ENCODE measurements at places on chromosomes 13 and 19.

DNA sequence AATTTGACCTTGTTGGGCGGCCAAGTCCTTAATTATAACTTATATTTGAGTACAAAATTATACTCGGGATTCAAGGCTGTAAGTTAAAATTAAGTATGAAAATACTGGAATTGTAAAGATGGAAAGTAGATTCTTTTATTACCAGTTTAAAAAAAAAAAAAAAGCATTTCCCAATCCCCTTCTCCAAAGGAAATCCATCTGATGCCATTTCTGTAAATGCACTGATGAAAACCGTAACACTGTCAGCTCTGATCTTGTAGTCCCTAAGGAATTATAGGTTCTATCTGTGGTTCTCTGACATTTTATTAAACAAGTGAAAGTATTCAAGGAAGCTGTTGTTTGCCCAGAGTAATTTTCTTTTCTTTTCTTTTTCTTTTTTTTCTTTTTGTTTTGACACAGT is 41.6 kb upstream of the HNRNPA1L2 start:
- DNase-seq = no peak

- no peak for DNase-seq
These were observed 16.6 kb upstream of the GATAD2A start for GRCh38 chr19:19388568-19389555.

DNA sequence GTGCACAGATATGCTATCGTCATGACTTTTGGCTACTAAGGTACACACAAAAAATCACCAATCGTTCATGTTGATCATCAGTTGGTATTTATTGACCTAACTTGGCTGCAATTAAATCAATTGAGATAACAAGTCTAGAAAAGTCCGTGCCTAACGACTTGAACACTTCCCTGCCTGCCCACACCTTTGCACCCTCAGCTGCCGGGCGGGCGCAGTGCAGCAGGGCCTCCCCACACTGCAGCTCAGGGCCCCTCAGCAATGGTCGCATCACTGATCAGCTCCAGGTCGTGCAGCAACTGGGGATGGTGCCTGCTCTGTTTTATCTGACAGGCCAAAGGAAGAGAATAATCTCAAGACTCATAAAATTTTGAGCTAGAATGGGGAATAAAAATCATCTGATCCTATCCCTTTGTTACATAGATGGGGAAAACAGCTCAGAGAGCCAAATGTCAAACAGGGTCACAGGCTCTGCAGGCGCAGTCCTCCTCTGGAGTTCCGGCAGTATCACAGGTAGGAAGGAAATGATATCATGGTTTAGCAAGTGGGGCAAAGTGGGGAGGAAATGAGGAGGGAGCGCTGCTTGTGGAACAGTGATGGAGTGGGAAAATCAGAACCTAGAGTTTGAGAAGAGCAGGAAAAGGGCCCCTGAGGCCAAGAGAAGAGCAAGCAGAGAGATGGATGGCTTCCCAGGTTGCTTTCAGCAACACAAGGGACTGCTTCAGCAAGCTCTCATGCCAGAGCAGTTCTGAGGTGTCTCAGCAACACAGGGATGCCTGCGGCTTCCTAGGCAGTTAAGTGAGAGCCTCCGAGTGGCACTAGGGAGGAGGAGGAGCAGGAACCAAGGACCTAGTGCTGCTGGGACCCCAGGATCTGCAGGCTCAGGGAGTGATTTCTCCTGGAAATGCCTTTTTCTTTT is 57.5 kb downstream of the SLC7A1 start:
- no peak for DNase-seq

GRCh38 chr13:25394402-25395060 is 22.8 kb downstream of the ATP8A2 start:
- DNase-seq = no peak

GRCh38 chr13:40756042-40756441 is 14.9 kb downstream of the MRPS31 start:
- no peak for DNase-seq

DNA sequence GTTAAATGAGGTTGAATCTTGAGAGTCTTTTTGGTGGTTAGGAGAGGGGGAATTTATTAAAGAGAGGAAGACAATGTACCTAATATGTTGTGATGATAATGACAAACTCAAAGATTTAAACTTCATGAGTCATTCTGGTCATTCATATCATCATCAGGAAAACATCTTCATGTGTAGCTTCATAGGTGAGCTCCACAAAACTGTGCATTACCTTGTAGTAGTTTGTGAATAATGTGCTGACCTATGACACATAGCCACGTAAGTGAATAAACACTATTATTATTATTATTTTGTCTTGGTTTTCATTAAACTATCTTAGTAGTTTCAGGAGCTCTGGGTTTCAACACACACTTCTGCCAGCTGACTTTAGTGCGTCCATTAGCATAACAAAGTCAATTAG is 997 bp upstream of the GPC6 start:
- no peak for DNase-seq

- no peak for DNase-seq
These were observed 4.7 kb downstream of the PPP1R13L start for GRCh38 chr19:45400192-45400591.

DNA sequence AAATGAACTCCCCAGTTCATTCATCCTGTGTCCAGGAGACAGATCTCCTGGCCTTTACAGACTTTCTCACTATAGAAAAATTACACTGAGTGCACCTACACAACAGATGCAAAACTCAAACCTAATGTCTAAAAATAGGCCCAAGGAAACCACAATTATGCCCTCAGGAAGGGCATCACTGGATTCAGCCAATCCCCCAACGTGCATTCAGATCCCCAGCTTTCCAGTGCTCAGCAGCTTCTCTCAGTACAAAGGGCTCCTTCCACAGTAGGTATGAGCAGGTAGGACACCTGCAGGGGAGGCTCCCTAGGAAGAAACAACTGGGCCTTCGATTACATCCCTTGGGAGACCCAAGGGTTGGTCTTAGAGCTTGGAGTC is 2.1 kb downstream of the ZNF709 start:
- DNase-seq = no peak

DNA sequence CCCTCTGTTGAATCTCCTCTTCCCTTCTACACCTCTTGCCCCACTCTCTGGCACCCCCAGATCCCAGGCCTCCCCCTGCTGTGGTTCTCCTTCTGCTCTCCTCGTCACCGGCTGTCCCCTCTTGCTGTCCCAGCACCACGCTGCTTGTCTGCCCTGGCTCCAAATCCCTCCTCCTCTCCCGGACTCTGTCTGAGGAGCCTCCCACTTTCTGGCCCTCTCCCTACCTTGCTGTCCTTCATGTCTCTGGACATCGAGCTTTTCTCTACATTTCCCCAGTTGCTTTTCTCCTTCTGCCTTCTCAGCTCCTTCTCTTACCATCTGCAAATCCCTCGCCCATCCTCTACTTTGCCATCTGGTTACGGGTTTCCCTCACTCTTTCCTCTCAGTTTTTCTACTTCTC is 1.2 kb downstream of the ZNF347 start:
- DNase-seq = no peak

- no peak for DNase-seq
These were observed 5.2 kb downstream of the LCP1 start for GRCh38 chr13:46176756-46177155.

- DNase-seq = no peak
These were observed 29.9 kb downstream of the SERP2 start for GRCh38 chr13:44403461-44404056.

DNA sequence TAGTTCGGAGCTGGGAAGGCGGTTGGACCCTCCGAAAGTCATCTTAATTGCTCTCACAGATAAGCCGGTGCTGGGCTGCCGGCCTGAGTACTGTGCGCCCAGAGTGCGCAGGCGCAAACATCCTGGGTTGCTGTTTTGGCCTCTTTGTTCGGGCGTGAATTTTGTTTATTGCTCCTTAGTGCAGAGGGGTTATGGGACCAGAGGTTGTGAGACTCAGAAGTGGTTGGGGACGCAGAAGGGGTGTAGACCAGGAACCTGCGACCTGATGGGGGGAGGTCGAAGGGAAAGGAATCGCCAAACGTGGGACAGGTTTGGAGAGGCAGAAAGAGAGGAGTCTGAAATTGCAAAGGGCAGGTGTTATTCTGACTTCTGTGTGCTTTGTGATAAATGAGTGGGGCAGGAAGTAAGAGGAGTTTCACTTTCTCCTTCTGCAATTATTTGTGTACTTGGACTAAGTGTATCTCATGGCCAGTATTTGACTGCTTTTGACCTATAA is 607 bp upstream of the ZNF566 start:
- peak; percentile 82 for DNase-seq
